Left renal cortex interstitium (tissue), 4 donors: ENCODE measurements at places on chromosomes 1 and 21. TPM values are rescaled to one million over a fixed set of nuclear protein-coding genes. Genes with fewer than 3 reads are reported as not detected.

The SPRR2E gene
- polyA plus RNA-seq: not detected

The NHLH2 gene
- polyA plus RNA-seq: 0.09 TPM

The FCRL6 gene
- 0.35 TPM for polyA plus RNA-seq

The HHAT gene
- polyA plus RNA-seq: 12.7 TPM

The RAB7B gene
- 3.2 TPM for polyA plus RNA-seq

The SLFNL1 gene
- 0.81 TPM for polyA plus RNA-seq

The C1QB gene
- 5.4 TPM for polyA plus RNA-seq

The SPATA45 gene
- 0.37 TPM for polyA plus RNA-seq

The ESPN gene
- 18.6 TPM for polyA plus RNA-seq

GRCh38 chr1:45566722-45567121 lies 16.1 kb downstream of the AKR1A1 start:
- no peak for DNase-seq

GRCh38 chr1:95010158-95010557 lies 62.6 kb downstream of the ALG14 start:
- DNase-seq: no peak

- DNase-seq: no peak
These were observed 24.8 kb downstream of the MARK1 start for GRCh38 chr1:220552672-220553260.

- no peak for DNase-seq
These were observed 16.9 kb upstream of the MTF2 start for GRCh38 chr1:93061895-93062792.

DNA sequence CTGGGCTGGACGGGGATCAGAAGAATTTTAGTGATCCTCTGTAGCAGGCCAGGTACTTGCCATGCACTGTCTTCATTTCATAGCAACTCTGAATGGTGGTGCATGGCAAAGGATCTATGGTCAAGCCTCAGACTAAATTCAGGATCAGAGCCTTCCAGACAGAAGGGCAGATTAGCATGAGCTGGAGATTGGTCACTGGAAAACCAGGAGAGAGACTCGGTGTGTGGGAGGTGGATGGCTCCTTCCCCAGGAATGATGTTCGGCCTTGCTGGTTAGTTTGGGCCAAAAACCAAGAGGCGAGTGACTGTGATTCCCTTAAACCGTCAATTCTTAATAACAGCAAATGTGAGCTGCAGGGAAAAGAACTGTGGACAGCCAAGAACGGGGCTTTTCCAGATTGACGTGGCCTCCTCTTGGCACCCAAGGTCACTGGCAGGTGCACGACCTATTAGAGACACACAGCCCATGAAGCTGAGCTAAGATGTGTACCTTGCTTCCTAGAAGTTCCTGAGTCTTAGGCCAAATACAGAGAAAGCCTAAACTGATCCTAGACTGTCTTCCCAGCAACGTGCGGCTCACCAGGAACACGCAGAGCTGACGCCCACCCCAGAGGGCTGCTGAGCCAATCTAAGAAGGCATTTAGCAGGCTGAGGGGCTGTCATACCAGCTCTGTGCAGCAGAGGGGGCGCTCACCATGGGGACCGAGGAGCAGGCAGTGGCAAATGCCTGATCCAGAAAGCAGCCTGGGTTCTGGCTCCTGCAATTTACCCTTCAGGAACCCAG lies 18.5 kb downstream of the ALDH4A1 start:
- peak; percentile 43 for DNase-seq

GRCh38 chr1:147618771-147619170 lies 51.6 kb downstream of the ACP6 start:
- DNase-seq: no peak

- DNase-seq: no peak
These were observed 1.6 kb upstream of the MARK1 start for GRCh38 chr1:220526294-220526693.

DNA sequence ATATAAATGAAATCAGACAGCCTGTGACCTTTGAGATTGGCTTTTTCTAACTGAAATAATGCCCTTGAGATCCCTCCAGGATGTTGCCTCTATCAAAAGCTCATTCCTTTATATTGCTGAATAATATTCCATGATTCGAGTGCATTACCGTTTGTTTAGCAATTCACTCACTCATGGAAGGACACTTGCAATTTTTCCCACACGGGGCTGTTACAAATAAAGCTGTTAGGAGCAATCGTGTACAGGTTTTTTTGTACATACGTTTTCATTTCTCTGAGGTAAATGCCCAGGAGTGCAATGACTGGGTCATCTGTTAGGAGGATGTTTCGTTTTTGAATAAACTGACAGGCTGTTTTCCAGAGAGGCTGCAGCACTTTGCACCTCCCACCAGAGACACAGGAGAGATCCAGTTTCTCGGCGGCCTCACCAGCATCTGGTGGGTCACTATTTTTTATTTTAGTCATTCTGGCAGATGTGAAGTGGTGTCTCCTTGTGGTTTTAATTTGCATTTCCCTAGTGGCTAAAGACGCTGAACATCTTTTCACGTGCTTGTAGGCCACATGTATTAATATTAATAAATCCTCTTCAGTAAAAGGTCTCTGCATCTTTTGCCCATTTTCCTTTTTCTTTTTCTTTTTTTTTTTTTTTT lies 11.0 kb downstream of the PRDM15 start:
- DNase-seq: no peak

DNA sequence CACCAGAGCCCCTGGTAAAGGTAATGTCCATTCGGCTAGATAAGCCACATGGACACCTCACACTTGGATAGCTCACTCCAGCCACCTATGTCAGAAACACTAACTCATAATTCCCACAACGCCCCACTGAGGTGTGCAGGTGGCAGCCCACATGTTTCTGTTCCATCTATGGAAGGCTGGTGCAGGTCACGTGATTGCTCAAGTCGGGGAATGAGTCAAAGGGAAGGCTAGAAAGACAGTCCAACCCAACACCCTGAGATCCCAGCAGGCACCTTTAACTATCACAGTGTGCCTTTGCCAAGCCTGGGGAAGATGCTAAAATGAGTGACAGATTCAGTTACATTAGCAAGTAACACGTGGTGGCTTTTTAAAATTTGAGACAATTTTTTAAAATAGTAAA lies 45.3 kb upstream of the KCNE1 start:
- no peak for DNase-seq

- no peak for DNase-seq
These were observed 6.6 kb downstream of the LIN28A start for GRCh38 chr1:26417111-26417759.

DNA sequence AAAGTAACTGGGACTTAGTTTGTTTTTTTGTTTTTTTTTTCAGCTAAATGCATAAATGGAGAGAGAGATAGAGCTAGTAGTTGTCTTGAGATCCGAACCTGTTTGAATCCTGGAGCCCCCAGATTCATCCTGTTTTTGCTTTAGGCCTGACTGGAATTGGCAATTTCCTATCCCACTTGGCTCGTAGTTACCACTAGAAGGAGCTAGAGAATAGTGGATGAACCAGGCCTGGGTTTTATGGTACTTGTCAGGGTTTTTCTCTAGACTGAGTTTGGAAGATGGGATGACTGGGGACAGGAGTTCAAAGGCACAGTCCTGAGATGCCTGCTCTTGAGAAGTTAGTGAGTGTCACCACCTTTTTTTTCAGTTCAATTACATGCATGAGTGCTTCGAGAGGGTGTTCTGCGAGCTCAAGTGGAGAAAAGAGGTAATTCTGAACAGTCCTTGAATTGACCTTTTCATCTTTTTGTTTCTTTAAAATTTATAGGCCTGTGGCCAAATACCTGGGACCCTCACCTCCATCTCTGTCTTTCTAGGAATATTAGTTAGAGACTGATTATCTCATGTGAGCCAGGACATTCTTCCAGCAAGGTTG lies 23.4 kb downstream of the CELF3 start:
- DNase-seq: no peak

- DNase-seq: no peak
These were observed 16.3 kb downstream of the ARHGEF16 start for GRCh38 chr1:3470650-3471355.

GRCh38 chr1:107979926-107980325 lies 14.9 kb upstream of the VAV3 start:
- DNase-seq: no peak

GRCh38 chr1:11151826-11152612 lies 37.1 kb upstream of the ANGPTL7 start:
- no peak for DNase-seq

- DNase-seq: no peak
These were observed 122.3 kb upstream of the ST6GALNAC5 start for GRCh38 chr1:76744989-76745388.

DNA sequence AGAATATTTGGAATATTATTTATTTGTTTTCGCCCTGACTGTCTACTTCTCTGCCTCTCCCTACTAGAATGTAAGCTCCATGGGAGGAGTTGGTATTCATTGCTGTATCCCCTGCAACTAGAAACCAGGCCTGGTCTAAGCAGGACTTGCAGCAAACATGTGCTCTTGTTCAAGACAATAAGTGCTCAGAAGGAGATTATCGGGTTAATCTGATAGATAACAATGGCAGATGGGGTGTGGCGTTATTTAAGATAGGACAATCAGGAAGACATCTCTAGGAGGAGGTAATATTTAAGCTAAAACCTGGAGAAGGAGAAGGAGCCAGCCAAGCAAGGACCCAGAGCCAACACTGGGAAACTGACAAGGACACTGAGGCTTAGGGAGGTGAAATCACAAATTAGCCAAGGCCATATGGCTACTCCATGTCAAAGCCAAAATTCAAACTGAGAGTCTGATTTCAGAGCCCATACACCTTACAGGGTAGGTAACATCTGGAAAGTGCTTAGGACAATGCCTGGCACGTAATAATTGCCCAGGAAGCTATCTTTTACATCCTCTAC lies 41.5 kb downstream of the STYXL2 start:
- no peak for DNase-seq

DNA sequence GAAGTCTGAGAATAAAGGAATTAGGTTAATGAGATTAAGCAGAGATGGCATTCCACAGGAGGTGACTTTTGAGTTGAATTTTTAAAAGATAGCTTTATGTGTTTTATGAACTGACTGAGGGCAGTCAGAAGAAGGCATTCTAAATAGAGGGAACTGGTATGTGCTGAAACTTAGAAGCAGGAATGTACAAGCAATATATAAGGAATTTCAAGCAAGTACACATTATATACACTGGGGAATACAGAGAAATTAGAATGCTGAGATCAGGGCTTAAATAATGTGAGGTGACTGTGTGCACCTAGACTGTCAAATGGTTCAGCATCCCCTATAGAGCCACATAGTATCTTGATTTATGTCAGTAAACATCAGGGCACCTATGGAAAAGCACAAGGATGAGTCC lies 19.3 kb downstream of the WNT2B start:
- DNase-seq: no peak

DNA sequence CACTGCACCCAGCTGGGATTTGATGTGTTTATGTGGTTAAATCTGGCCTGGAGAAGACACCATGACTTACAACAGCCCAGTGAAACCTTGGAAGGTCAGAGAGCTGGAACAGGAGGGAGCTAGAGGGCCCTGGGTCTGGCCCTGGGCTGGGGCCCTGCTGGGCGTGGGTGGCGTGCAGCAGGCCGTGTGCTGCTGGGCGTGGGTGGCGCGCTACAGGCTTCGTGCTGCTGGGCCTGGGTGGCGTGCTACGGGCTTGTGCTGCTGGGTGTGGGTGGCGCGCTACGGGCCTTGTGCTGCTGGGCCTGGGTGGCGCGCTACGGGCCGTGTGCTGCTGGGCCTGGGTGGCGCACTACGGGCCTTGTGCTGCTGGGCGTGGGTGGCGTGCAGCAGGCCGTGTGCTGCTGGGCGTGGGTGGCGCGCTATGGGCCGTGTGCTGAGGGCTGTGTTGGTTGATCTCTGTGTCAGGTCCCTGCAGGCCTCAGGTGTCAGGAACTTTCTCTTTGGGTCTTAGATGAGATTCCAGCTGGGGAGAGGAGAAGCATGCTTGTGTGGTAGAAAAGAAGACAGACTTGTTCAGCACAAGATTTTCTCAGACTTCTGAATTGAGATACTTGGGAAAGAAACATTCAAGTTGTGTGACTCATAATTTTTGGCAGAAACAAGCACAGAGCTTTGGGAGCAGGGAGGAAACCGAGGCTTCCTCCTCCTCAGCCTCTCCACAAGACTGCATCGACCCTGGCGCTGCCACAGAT lies 66.0 kb downstream of the COL18A1 start:
- no peak for DNase-seq

DNA sequence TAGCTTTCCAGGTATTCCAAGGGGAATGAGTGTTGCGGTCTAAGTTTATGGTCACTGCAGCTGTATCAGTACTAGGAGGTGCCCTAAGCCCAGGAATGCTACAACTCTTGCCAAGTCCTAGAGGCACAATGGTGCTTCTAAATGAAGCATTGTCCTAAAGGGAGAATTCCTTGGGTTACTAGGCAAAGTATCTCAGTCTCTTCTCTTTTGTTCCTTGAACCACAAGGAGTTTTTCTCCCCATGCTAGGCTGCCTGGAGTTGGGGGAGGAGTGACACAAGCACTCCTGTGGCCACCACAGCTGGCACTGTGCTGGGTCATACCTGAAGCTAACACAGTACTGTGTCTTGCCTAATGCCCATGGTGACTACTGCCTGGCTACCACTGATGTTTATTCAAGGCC lies 50.7 kb downstream of the KMO start:
- no peak for DNase-seq

GRCh38 chr1:229478852-229479251 lies 29.3 kb downstream of the NUP133 start:
- DNase-seq: no peak

GRCh38 chr1:229124520-229125124 lies 146.3 kb upstream of the RAB4A start:
- no peak for DNase-seq

DNA sequence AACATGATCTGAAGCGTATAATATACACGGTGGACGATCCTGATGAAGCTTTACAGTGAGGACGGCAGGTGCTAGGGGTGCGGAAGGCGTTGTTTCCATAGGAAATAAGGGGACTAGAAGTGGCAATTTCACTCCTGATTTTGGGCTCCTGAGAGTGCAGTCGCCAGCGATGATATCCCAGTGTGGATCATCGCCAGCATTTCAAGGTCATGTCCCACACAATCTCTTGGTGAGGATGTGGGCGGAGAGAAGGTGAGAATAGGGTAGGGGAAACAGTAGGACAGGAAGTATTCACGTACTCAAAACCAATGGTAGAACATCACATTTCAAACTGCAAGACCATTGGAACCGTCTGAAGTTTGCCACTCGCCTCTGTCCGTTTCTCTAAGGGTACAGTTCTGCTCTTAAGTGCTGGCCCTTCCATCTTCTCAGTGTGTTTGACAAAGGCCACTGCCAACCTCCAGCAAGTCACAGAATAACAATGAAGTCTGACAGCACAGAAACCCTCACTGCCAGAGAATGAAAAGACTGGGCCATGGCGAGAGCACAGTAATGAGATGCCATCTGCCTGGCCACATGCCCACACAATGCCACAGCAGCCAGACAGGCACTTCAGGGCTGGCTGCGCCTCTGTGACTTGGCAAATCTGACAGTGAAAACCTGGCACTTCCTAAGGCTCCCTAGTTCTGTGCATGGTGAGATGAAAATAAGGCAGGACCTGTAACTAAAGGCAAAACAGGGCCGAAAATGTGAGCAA lies 27.9 kb downstream of the PCSK9 start:
- DNase-seq: no peak

GRCh38 chr1:94773296-94773809 lies 46.8 kb upstream of the SLC44A3 start:
- DNase-seq: no peak

- DNase-seq: no peak
These were observed 180.1 kb upstream of the PRMT6 start for GRCh38 chr1:106876384-106876783.
